ENCODE measurements at places on chromosomes 5 and 9.
A peak's percentile ranks its signal among the peaks of the same experiment; 100 is the strongest.

GRCh38 chr5:119218830-119219782 is 136.7 kb upstream of the TNFAIP8 start:
- DNase-seq, result no peak

DNA sequence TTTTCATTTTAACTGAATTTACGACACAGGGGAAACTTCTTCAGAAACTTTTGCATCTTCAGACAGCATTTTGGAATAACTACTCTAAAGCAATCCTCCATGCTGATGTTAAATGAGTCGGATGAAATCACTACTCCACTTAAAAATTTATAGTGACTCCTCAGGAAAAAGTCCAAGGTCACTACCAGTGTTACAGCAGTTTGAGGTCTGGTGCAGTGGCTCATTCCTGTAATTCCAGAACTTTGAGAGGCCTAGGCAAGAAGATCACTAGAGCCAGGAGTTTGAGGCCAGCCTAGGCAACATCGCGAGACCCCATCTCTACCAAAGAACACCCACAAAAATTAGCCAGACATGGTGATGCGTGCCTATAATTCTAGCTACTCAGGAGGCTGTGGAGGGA is 5.9 kb upstream of the GAS1 start:
- DNase-seq, result no peak

DNA sequence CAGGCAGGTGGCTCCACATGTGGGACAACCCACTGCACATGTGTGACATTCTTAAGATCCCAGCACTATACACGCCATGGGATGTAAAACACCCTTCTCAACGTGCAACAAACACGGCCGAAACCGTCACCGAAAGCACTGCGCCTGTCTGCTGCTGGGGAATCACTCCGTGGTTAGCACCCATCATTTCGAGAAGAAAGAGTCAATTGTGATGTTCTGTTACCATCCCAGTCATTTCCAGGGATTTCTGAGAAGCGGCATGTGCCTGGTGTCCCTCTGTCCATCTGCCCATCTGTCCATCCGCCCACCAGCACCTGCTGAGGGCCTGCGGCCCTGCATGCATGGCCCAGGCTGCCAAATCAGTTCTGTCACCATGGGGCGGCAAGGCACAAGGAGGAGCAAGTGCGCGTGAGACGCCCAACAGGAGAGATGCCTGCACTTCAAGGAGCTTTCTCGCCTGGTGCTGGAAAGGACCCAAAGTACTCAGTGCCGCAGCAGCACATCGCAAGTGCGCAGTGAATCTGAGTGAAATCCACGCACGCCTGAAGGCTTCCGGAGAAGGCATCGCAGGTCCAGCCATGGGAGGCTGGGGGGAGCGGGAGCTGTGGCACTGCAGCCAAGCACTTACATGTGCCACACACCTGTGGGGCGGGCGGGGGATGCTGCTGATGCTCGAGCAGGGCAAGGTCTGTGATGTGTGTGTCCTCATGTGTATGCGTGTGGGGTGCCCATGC is 38.0 kb downstream of the VAV2 start:
- no peak for DNase-seq

DNA sequence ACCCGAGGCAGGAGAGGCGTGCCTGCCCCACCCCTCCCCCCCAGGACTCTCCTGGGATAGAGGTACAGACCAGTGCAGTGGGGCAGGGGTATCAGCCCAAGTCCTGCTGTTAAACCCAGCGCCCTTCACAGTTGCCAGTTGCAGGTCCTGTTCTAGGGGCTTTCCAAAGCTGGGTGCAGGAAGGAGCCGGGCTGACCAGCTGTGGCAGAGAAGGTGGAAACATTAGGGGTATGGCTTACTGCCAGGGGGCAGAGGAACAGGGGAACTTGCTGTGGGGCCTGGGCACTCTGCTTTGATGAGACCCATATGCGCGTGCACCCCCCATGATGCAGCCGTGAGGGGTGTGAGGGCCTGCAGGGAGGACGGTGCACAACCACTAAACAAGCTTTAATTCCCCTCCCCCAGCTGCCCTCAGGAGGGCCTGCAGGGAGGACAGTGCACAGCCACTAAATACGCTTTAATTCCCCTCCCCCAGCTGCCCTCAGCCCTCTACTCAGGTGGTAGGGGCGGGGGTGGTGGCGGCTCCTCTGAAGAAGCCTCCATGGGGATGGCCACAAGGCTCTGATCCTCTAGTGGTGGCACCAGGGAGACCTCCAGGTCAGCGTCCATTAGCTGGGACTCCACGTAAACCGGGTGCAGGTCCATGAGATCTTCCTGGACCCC is 766 bp upstream of the LRRC26 start:
- no peak for DNase-seq

DNA sequence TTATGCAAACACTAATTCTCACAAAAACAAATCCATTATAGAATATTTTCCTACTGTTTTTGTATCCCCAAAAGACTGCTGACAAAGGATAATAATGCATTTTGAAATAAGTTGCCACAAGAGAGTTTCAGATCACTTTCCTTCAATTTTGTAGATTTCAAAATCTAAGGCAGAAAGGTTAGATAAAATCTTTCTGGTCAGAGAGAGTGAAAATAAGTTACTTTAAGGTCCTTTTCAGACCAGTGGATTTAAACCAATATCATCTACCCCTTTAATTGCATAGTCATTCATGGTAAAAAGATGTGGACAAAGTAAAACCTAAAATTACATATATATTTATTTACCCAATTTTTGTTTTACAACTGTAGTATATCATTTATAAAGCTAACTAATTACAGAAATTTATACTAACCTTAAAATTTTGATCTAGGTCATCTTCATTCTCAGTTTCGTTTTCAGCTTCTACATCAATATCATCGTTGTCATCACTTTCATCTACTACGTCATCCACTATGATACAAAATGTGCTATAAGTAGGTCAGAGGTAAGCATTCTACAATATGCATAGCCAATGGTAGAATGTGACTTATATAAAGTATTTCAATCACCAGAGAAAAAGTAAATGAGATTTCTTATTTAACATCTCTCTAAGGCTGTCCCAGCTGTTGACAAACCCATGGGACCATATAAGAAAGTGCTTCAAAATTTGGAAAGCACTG is 95.7 kb downstream of the AGTPBP1 start:
- no peak for DNase-seq

DNA sequence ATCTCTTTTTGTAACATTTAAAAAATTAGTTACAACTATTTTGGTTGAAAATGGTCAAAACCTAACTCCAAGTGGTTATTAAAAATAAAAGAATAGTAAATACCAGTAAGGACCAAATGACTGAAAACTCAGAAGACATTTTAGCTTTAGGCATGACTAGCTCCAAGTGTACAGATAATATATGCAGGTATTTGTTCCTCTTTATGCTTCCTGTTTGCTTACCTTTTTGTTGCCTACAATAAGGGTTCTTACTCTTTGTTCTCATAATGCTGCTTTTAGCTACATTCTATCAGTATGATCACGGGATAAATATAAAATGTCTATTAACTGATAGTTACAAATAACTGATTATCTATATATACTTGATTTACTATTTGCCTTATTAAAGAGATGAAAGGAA is 259.6 kb downstream of the CDH12 start:
- DNase-seq, result no peak

GRCh38 chr5:68265347-68265746 is 49.8 kb downstream of the PIK3R1 start:
- DNase-seq, result no peak

- no peak for DNase-seq
These were observed 47.9 kb downstream of the COL5A1 start for GRCh38 chr9:134689321-134690181.

GRCh38 chr5:30100929-30101328 is 1092.6 kb upstream of the CDH6 start:
- DNase-seq, result no peak

DNA sequence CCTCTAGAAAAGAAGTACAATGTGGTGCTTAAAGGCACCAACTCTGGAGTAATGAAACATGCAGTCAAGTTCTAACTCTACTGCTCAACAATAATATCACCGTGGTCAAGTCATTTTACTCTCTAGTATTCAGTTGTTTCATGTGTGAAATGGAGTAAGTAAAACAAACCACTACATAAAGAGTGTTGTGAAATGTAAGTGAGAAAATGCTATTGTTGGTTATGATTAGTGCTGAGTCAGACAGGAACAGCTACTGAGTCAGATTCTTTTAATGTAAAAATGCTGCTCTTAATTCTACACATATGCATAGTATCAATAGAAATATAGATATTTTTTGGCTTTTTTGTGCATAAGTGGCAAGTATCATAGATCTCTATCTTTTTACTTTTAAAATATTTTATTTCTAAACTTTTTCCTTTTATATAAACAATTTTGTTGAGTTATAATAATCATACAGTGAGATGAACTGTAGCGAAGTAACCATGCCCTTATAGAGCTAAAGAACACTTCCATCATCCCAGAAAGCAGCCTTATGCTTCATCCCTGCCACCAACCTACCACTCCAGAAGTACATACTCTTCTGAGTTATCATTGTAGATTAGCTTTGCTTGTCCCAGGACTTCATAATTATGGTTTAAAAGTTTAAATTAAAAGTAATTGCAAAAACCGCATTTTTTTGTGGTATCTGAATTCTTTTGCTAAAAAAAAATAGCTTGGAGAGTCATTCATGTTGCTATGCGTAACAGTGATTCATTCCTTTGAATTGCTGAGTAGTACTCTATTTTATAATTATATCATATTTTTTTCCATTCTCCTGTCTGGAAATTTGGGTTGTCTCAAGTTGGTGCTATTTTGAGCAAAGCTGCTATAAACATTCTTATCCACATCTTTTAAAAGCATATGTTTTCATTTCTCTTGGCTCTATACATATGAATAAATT is 548.2 kb upstream of the CLINT1 start:
- no peak for DNase-seq

DNA sequence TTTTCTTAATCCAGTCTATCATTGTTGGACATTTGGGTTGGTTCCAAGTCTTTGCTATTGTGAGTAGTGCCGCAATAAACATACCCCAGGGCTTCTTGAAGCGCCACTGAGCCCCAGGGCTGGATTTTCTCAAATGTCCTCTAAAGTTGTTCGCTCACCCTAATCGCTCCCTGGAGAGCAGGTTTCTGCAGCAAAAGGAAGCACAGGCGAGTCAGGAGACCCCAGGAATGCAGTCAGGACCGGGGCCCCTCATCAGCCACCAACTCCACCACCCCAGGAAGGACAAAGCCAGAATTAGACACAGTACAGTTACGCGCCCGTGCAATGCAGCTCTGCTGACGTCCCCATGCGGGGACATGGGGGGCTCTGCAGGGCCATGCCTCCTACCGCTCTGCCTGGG is 15.7 kb upstream of the OBP2B start:
- no peak for DNase-seq

GRCh38 chr9:89866701-89867100 is 261.9 kb downstream of the GADD45G start:
- no peak for DNase-seq

DNA sequence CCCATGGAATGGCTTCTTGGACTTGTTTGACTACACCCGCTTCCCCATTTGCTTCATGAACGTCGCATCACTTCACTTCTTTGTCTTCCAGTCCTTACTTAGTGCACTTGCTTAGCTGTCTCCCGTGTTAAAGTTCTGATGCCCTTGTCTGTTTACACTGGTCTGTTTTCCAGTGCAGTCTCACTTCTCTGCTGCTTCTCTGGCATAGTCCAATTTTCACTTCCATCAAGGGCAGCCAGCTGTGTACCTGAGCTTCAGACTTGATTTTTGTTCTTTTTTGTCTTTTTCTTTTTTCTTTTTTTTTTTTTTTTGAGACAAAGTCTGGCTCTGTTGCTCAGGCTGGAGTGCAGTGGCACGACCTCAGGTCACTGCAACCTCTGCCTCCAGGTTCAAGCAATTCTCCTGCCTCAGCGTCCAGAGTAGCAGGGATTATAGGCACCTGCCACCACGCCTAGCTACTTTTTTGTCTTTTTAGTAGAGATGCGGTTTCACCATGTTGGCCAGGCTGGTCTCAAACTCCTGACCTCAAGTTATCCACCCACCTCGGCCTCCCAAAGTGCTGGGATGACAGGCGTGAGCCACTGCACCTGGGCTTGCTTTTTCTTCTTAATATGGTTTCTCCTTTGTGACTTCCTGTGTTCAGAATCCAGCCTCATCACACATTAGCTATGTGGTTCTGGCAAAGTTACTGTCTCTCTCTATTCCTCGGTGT is 75.4 kb downstream of the LRRC70 start:
- DNase-seq, result no peak

GRCh38 chr9:116942593-116943061 is 255.5 kb downstream of the TRIM32 start:
- no peak for DNase-seq

GRCh38 chr5:177455661-177456590 is 9.3 kb downstream of the PRR7 start:
- DNase-seq, result peak; percentile 57

GRCh38 chr5:171979606-171980005 is 26.8 kb downstream of the FBXW11 start:
- DNase-seq, result no peak

GRCh38 chr9:92147030-92147851 is 32.0 kb upstream of the SPTLC1 start:
- no peak for DNase-seq

- DNase-seq, result no peak
These were observed 685 bp downstream of the SLC24A2 start for GRCh38 chr9:19788152-19788551.

DNA sequence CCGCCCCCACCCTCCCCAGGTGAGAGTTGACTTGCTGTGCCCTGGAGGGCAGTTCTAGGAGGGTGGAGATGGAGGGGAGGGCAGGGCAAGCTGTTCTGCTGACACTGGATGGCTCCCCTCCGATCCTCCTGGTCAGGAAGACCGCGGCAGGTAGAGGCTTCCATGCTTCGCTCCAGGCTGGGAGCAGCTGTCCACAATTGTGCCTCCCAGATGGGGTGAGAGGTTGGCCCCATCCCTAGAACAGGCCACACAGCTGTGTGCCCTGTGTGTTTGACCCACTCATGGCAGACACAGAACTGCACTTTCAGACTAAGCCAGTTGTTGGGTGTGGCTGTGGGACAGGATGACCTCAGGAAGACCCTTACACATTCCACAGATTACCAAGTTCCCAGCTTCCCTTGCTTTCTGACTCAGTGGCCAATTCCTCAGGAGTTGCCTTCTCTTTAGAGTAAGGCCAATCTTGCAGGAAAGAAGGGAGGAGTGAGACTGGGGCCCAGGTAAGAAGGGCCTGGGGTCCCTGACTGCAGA is 72.1 kb upstream of the HSPA9 start:
- no peak for DNase-seq

DNA sequence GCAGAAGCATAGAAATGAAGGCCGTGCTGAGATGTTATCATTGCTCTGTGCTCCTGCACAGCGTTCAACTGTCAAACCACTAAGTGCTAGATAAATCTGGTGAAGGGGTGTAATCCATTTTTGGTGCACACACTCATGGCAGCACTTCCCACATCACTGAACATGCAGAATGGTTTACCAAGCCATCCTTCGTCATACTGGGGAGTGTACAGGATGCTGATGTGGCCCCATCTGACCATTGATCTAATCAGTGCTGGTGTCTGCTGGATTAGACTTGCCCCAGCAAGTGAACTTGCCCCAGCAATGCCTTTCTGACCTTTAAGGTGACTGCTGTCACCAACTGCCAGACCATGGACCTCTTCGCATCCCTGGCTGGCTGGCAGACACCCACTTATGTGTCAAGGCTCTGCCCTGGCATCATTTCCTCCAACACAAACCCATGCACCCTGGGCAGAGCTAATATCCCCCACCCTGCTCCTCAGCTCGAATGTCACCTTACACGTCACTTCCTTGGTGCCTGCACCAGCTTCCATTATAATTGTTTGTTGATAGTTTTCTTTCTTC is 4.2 kb upstream of the SEMA4D start:
- DNase-seq, result no peak

- no peak for DNase-seq
These were observed 357.1 kb downstream of the TRIM32 start for GRCh38 chr9:117044241-117044640.

Data from NCI-H2081 treated with DMSO at 0.1 percent for 48 hours (cell line).